ENCODE measurements at places on chromosomes 13 and 19.

DNA sequence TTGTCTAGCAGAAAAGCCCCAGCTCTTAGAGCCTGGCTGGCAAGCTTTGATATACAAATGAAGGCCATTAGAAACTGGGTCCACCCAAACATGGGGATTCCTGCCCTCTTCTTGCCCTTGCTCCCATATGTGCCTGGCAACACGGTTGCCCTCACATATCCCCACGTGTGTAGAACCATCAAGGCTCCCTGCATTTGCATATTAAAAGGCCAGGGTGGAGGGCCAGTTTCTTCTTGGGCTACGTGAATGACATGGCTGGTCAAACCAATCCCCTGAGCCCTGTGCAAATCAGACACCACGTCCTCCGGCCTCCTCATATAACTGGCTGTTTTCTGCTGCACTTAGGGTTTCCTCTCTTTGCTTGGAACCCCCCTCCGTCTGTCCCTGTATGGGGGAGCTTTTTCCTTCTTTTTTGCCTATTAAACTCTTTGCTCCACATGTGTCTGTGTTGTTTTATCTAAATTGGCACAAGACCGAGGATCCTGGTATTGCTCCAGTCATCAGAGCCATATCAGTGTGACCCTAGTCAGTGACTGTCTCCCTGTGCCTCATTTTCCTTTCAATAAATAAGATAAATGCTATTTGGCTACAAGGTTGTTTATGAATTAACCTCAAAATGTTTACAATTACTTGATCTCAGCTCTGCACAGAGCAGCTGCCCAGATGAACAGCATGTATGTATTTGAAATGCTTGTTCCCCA lies 30.3 kb upstream of the CEACAM1 start:
- no peak for DNase-seq

- no peak for DNase-seq
These were observed 43.1 kb downstream of the PAN3 start for GRCh38 chr13:28181413-28181812.

- no peak for DNase-seq
These were observed 516.3 kb upstream of the HTR2A start for GRCh38 chr13:47413112-47413511.

- no peak for DNase-seq
These were observed 187.9 kb downstream of the KATNAL1 start for GRCh38 chr13:30119476-30119875.

DNA sequence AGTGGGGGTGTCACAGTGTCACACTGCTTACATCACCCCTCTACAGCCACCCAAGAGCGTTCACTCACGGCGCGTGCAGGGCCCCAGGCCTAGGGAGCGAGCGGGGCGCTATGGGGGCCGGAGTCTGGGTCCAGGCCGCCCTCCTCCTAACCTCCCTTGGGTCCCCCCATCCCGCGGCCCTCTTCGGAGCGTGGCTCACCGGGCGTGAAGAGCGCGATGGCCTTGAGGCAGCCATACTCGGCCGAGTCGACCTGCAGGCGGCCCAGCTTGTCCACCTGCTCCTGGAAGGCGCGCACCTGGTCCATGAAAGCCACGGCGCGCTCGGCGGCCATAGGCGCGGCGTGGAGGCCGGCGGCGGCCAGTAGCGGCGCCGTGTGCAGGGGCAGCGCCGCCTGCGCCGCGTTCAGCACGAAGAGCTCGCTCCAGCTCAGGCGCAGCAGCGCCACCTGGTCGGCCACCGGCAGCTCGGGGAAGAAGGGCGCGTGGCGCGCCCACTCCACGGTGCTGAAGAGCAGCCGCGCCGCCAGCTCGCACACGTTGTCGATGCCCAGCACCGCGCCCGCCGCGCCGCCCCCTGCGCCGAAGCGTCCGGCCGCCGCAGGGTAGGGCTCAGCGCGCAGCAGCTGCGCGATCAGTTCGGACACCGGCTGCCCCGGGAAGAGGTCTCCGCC lies 9.4 kb downstream of the OCEL1 start:
- DNase-seq = peak; percentile 39

DNA sequence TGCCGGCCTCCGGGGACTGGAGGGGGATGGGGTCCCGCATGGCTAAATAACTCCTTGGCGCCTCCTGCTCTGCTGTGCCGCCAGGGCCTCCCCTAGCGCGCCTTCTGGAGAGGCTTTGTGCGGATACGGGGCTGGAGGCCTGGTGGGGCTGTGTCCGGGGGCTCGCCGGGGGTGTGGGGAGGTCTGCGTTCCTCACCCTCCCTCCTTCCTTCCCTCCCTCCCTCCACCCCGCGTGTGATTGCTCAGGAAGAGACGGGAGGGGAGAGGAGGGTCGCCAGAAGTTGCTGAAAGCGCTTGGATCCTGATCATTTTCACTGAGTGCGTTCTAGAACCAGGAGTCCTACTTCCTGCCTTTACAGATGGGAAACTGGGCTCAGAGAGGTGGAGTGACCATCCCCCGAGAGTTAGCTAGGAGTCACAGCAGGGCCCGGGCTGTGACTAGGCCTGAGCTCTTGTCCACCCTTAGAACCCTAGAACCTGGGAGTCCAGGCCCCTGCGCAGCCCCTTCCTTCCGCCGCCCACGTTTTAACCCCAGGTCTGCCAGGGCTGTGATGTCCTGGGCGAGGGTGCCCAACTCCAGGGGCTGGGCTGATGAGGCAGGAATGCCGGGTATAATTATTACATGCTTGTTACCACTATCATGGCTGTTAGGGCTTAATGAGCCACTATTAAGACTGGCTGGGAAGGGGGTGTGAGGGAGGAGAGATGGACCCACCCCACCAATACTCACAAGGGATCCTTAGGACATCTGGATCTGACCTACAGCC lies 782 bp upstream of the JUND start:
- no peak for DNase-seq

- DNase-seq = no peak
These were observed 2.0 kb downstream of the ZNF823 start for GRCh38 chr19:11736696-11737095.

GRCh38 chr13:76380446-76381065 lies 505.6 kb downstream of the KCTD12 start:
- DNase-seq = no peak

GRCh38 chr13:43883631-43884030 lies 3.9 kb downstream of the LACC1 start:
- no peak for DNase-seq

DNA sequence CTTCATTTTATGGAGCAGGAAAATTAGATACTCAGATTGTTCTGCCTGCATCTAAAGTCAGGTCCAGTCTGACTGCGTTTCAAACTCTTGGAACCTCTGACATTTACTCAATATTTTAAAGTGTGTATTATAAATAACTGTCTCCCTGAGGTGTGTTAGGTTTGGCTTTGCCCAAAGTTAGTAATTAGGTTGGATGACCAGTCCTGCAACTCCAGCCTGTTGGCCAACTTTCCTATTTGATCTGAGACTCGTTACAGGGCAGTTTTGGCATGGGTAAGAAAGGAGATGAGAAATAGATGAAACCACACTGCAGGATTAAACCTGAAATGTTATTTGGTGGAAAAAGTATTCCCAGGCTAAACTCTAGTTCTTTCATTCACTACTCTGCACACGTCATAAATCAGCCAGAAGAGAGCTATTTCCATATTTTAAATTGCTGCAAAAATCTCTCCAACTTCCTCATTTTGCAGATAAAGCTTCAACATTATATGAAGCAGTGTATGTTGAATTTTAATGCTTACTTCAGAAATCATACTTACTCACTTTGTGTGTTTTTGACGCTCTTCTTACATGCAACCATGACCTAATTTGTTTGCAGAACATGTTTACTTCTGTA lies 357.1 kb downstream of the DCT start:
- DNase-seq = no peak

DNA sequence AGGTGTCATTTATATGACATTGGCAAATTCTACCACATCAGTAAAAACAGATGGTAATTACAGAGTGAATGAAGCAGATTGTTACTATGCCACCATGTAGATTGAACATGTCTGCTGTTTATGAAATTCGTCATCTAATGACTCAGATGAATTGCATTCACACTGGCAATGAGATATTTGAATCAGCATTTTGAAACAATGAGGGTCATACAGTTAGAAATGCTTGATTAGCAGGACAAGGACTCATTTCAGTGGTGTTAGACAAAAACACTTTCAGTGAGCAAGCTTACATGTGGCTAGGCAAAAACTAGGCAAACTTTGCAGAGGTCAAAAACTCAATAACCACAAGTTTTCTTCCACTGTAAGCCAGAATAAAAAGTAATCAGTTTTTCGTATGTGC lies 1165.0 kb downstream of the SLITRK1 start:
- DNase-seq = no peak

- no peak for DNase-seq
These were observed 4.6 kb upstream of the PNMA8A start for GRCh38 chr19:46475986-46476385.

GRCh38 chr19:6801485-6802086 lies 29.1 kb downstream of the VAV1 start:
- peak; percentile 68 for DNase-seq

Data from stimulated activated CD8-positive, alpha-beta memory T cell treated with anti-CD3 and anti-CD28 coated beads, Interleukin-15, amount 100 ng/mL, for 4 hours (primary cell).